ENCODE measurements at places on chromosomes 11 and 22.

GRCh38 chr11:77542296-77542695 lies 47.5 kb upstream of the AQP11 start:
- no peak for DNase-seq

- no peak for DNase-seq
Observed at GRCh38 chr22:17140022-17140421, 18.9 kb upstream of the TMEM121B start.

DNA sequence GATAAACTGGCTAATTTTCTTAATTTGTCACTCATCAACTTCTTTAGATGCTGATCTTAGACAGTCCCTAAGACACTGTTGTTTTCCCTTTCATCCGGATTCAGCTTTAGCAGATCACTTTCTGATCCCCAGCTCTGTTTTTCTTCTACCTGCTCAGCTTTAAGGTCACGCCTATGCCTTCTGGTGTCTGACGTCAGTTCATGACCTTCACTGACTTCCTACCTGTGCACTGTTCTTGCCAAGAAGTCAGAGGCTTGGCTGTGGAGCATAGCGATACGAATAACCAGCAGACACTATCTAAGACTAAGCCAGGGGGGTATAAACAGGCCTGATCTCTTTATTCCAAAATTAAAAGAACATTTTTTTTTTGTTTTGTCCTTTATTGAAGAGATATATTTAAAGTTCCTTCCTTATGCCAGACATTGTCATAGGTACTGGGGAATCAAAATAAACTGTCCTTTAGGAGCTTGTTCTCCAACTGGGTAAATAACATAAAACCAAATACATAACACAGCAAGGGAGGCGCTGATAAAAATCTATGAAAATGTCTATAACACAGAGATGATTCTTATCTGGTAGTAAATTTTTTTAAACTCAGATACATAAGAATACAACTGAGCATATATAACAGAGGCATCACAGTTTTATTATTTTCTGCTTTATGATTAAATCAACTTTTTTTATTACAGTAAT lies 352.2 kb upstream of the CTSC start:
- no peak for DNase-seq

DNA sequence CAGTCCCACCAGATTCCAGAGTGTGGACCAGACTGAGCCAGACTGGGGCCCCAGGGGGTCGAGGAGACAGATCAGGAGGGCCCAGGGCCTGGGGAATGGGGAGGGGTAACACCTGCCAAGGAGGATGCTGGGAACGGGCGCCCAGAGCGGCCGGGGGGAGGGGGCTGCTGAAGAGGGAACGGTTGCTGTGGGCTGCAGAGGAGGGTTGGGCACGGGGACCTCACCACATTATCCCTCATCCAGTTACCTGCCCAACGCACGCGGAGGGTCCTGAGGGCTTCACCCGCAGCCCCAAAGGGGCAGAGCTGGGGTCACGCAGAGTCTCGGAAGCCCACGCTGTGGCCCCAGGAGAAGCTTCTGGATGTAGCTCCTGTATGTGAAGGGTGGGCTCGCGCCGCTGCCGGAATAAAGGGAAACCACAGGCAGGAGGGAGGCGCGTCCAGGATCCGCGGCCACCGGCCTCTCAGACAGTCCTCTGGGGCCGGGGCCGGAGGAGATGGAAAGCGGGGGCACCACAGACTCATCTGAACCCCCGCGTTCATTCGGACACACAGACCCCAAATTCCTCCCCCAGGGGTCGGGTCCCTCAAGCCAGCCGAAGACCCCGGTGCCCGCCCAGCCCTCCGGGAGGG lies 866 bp upstream of the SELENOO start:
- no peak for DNase-seq

Measured in T-helper 17 cell (primary cell).